NB4 (cell line): ENCODE measurements at places on chromosomes 7 and 10.
A peak's percentile ranks its signal among the peaks of the same experiment; 100 is the strongest.

- DNase-seq: no peak
Observed at GRCh38 chr7:17362439-17363105, 64.1 kb downstream of the AHR start.

DNA sequence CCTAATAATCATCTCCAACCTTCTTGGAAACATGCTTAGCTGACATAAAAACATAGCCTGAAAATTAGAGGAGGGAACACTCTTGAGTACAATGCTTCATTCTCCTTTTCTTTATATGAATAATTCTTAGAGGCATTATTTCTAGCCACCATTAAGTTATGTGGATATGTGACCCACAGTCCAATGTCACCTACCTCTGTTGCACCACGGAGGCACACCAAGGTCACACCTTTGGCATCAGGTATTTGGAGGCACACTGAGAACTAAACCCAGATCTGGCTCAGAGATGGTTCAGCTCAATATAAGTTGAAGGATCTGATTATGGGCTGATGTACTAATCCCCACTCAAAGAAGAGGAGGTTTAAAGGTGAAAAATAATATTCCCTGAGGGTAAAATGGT is 385.1 kb downstream of the POM121L12 start:
- no peak for DNase-seq

- no peak for DNase-seq
Observed at GRCh38 chr10:7412928-7413282, 2.1 kb upstream of the SFMBT2 start.

DNA sequence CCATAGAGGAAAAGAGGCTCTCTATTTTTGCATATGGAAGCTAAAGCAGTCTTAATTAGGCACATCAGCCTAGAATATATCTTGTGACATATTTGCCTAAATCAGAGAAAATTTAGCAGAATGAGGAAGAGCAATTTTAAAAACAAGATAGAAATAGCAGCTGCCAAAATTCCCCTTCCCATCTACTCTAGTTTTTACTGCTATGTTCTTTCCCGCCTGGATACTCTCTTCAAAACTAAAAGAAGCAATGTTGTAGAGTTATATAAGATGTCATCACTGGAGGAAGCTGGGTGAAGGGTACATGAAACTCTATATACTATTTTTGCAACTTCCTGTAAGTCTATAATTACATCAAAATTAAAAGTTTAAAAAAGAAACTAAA is 87.0 kb downstream of the ARMH3 start:
- DNase-seq: no peak

GRCh38 chr7:106415433-106415832 is 130.7 kb upstream of the NAMPT start:
- no peak for DNase-seq

DNA sequence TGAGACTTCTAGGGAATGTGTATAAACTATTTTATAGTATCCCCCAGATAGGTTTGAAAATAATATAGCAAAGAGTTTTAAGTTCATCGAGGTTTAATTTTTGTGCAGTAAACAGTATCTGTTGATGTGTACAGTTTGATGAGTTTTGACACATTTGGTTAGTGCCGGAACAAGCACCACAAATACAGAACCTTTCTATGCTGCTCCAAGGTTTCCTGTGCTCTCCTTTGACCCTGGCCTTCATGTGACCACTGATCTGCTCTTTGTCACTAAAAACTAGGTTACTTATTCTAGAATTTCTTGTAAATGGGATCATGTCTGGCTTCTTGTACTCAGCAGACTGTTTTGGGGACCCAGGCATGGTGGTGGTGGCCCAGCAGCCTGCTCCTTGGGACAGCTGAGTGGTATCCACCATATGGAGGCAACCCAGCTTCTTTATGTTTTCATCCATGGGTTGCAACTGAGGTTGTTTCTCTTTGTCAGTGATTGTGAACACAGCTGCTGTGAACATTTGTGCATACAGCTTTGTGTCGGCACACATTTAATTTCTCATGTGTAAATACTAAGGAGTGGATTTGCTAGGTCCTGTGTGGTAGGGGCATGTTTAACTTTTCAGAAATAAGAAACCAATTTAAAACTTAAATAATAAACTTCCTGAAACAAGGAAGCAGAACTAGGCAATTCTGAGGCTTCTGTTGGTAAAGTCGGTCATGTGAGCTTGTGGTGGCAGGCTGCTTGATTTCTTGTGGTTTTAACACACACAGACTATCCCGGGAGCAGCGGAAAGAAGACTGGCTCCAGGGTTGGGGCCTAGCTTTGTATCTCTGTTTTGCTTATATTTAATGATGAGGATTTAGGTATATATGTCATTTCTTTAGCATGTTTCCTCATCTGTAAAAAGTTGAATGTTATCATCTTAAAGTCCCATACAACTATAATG is 219.4 kb downstream of the ABCA13 start:
- DNase-seq: peak; percentile 88

DNA sequence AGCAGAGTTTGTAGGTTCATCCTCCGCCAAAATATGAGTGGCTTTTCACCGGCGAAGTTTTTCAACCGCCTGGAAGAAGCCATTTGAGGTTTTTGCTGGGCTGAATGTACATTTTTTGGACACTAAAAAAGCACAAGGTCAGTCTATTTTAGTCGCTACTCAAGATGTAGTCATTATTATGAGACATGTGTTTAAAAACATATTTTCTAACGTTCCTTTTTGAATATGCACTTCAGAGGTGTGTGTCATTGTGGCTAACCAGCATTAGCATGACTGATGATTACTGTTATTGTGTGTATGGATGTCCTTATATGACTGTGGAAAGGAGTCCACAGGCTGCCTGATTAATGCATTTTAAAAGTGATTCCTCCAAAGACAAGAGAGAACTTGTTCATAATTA is 605.4 kb downstream of the INHBA start:
- DNase-seq: no peak
